ENCODE measurements at places on chromosomes 12 and 14.

- no peak for DNase-seq
Observed at GRCh38 chr14:99252940-99253868, 18.8 kb downstream of the BCL11B start.

GRCh38 chr14:55347040-55347439 lies 64.6 kb downstream of the ATG14 start:
- DNase-seq, result no peak

DNA sequence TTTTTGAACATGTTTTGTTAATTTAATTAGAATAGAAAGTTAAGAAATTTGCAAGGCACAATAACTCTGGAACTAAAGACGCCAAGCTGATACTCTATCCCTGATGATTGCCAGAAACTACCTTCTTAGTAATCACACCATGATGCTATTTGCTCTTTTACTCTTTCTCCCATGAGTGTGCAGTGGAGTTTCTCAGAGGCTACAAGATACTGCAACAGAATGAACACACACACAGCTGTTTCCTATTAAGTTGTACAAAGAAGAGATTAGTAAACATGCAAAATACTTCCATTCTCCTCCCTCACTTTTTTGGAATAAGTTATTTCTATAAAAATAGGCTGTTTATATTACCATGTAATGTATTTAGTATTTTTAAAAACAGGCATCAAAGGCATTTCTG lies 1367.5 kb downstream of the AACS start:
- no peak for DNase-seq

DNA sequence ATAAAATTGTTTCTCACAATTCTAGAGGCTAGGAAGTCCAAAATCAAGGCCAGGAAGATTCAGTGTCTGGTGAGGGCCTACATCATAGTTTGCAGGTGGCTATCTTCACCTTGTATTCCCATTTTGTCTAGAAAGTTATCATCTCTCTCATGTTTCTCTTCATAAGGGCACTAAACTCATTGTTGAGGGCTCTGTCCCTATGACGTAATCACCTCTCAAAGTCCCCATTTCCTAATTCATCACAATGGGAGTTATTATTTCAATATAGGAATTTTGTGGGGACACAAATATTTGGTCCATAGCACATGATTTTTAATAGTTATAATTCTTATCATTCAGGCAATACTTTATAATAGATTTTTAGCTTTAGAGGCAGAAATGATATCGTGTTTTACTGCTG lies 1509.2 kb upstream of the SEL1L start:
- DNase-seq, result no peak

DNA sequence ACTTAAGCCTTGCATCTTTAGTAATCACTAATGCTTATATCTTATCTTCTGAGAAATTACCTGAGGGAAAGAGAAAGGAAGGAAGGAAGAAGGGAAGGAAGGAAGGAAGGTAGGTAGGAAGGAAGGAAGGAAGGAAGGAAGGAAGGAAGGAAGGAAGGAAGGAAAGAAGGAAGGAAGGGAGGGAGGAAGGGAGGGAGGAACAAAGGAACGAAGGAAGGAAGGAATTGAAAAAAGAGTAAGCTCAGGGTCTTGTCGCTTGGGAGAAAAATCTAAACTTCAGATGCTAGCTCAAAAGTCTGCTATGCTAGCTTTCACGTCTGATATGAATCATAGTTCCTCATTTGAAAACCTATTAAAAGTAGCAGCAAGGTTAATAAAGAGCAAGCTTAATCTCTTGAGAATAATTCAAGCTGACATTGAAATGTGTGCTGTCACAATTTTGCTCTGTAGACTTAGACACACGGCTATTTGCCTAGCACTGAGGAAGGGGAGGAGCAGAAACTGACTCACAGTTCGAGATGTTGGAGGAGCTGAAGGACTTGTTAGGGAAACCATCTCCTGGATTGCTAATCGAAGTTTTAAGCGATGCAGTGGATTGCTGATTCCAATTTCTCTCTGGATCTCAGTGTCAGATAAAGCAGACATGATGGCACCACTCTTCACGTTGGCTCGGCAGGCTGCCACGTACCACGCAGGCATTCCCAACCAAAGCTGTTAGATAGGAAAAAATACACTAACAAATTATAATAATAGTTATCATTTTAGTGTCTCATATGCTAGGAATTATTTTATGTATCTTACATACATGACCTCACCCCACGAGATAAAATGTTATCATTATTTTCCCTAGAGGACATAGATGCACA lies 216.7 kb downstream of the ACSS3 start:
- no peak for DNase-seq

DNA sequence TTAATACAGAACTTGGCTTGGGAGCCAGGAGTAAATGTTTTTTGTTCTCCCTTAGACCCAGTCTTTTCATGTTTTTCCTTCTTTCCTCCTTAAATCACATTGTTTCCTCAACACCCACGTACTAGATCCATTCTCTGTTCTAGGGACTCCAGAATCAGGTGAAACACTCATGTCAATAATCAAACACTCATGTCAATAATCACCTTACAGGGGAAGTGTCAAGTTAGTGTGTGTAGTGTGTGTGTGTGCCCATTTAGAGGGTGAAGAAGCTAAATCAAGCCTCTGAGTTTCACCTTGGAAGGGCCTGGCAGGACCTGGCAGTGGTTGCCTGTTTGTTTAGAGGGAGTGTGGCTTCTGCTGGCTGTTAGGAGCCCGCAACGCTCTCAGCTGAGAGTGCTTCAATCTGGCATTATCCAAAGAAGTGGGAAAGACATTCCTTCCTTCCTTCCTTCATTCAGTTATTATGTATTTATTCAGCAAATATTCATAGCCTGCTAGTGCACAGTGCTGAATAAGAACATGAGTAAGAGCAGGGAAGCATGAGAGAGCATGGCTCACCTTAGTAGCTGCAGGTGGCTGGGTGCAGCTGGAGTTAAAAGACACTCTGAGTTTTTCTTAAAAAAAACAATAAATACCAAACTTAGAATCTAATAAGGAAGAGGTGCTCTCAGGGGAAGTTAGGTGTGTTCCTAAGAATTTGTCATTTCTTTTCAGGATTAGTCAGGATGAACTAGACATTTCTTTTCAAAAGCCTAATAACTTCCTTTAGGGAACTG lies 17.6 kb upstream of the EID3 start:
- DNase-seq, result no peak

DNA sequence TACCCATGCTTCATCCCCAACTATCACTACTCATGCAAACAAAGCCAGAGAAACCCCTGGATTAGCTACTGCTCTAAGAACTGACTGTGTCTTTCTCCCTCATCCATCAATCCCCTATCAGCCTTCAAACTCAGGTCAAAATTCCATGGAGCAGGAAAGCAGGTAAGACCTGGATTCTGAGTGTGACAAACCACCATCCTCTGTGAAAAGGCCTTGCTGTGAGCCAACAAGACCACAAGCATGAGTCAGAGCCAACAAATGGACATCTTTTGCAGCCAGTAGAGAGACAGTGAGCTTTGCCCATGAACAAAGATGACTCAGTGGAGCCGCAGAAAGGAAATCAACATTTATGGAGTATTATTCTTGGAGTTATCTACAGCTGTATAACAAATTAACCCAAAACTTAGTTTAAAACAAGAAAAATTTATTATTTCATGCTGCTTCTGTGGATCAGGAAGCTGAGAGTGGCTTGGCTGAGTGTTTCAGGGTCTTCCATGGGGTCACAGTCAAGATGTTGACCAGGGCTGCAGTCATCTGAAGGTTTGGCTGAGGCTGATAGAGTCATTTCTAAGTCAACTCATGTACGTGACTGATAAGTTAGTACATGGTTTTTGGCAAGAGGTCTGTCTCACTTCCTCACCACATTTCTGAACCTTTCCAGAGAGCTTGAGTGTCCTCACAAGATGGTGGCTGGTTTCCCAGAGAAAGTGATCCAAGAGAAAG lies 61.1 kb downstream of the PITPNM2 start:
- peak; percentile 67 for DNase-seq

GRCh38 chr14:104932676-104933631 lies 8.3 kb downstream of the PLD4 start:
- DNase-seq, result peak; percentile 81

DNA sequence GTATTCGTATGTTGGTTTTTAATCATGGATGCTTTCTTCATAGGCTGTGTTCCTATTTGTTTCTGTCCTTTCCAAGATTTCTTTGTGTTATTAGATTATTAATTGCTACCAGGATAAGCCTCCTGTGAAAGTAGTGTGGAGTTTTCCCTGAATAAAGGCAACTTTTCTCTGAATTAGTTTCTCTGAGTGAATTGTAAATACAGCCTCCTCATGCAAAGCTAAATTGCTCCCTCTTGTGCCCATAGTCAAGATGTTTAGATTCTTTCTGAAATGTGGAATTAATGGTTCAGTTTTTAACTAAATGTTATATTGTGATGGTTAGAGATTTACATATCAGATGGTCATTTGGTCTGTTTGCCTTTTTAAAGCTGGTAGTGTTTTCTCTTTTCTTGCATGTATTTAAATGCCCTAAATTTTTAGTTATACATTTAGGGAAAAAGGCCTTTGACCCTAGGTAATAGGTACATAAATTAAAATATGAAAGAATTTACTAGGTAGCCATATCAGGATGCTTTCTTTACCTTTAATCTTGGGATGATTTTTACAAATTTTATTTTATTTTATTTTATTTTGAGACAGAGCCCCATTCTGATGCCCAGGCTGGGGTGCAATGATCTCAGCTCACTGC lies 8.9 kb downstream of the APAF1 start:
- peak; percentile 89 for DNase-seq

DNA sequence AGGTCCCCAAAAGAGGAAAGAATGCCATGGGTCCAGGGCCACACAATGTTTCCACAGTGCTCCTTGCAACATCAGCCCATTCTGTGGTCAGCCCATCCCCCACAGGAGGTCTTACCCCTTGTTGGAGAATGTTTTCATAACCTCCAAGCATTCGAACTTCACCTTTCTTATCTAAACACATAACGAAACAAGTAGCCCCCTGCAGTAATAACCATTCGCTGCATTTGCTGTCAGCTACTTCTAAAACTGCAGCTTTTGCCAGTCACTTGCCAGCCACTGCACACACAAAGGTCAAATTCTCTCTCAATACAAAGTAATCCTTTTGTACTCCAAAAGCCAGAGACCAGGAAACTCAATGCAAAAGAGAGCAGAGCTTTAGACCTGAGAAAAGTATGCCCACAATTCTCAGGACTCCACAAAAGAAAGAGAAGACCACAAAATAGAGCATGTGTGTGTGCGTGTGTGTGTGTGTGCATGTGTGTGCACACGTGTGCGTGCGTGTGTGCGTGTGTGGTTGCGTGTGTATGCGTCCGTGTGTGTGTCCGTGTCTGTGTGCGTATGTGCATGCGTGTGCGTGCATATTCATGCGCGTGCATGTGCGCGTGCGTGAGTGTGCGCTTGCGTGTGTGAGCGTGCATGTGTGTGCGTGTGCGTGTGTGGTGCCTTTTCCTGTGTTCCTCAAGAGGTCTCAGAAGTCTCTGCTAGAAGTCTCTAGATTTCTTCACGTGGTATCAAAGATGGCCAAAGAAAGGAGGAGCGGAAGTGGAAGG lies 31.7 kb upstream of the NINJ2 start:
- DNase-seq, result peak; percentile 24

DNA sequence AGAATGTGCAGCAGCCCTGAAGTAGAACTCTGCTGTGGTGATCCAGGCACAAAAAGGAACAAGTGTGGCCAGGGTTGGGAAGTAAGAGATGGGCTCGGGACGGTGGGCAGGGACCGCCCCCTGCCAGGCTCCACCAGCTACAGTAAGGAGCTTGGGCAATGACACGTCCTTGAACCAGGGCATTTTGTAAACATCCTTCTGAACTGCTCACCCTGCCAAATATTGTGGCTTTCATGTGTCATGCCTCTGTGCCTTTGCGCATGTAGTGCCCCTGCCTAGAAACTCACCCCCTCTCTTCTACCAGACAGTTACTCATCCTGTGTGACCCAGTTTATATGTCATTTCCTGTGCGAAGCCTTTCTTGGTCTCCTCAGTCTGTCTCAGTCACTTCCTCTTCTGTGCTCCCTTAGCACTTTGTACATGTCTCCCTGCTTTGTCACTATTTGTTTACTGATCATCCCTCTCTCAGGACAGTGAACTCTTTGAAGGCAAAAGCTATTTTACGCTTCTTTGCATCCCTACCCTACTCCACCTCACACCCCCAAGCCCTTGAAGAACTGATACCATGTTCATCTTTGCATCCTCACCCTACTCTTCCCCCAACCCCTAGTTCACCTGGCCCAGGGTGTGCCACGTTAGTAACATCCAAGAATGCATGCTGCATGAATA lies 108.9 kb upstream of the PLEKHG7 start:
- peak; percentile 21 for DNase-seq

DNA sequence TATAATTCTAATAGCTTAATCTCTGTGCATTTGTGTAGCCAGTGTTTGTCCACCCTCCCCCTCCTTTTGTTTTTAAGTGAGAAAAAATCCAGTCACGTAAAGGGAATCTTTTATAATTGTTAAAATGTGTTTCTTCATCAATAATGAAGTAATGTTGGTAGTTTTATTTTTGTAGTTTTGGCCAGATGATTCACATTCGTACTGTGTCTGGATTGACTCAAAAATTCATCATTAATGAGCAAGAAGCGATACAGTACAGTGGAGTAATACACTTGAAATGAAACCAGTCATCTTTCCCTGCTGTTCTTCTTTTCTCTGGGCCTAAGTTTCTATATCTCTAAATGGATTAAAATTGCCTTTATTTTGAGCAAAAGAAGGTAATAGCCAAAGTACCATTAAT lies 86.5 kb downstream of the SRGAP1 start:
- no peak for DNase-seq

GRCh38 chr12:42910656-42911055 lies 321.1 kb upstream of the PRICKLE1 start:
- DNase-seq, result no peak

GRCh38 chr12:93776581-93777018 lies 99.4 kb downstream of the CRADD start:
- DNase-seq, result no peak

GRCh38 chr12:52649066-52649465 lies 2.9 kb downstream of the KRT2 start:
- no peak for DNase-seq

- no peak for DNase-seq
Observed at GRCh38 chr12:28933864-28934527, 215.1 kb upstream of the FAR2 start.

- no peak for DNase-seq
Observed at GRCh38 chr12:78239544-78239943, 408.9 kb downstream of the NAV3 start.

DNA sequence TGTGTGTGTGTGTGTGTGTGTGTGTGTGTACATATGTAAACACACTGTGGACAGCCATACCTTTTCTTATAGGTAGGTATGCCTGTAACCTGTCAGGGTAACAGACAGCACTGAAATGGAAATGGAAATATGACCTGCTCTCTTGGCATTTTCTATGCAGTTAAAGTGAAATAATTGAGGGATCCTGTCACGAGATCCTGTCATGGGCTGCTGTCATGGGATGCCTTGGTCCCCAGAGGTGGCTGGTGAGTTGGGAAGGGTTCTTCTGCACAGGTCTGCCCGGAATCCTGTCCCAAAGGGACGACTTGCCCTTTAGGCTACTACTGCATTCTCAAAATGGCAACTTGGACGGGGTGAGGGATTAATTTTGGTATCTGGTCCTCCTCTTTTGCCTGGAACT lies 47.3 kb downstream of the ELK3 start:
- no peak for DNase-seq

Data from hematopoietic multipotent progenitor cell treated with erythropoietin and hydrocortisone succinate and interleukin-3 and kit ligand, for 6 days (in vitro differentiated cells).